ENCODE measurements at places on chromosomes 13 and 19.

DNA sequence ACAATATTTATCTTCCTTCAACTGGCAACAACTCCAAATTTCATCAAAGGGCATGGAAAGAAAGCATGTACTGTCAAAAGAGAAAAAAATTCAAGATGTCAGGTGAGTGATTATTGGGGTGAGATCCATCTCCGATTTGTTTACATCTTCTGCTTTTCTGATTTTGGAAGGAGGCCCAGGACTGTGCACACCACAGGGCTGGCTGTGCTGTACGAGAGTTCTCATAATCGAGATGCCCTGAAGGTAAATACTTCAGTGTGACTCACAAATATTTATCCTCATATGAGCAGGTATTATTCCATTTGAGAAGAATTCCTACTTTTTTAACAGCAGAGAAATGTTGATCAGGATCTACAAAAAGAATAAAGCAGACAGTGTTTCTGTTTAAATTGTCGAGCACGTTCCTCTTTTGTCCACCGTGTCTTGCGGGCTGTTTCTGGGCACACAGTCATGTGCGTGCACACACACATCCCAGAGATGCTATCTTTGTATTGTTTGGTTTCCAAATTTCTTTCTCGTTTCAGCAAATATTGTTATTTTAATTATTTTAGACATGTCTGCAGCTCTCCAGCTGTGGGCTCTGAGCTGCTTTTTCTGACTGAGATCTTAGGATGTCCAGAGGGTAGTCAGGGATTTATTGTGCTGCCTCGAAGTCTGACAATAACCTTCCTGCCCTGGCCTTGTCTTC is 103.8 kb downstream of the KL start:
- DNase-seq: no peak

GRCh38 chr13:46751811-46752635 is 44.9 kb downstream of the ESD start:
- DNase-seq: no peak

GRCh38 chr13:79943346-79944023 is 397.4 kb downstream of the SPRY2 start:
- no peak for DNase-seq

DNA sequence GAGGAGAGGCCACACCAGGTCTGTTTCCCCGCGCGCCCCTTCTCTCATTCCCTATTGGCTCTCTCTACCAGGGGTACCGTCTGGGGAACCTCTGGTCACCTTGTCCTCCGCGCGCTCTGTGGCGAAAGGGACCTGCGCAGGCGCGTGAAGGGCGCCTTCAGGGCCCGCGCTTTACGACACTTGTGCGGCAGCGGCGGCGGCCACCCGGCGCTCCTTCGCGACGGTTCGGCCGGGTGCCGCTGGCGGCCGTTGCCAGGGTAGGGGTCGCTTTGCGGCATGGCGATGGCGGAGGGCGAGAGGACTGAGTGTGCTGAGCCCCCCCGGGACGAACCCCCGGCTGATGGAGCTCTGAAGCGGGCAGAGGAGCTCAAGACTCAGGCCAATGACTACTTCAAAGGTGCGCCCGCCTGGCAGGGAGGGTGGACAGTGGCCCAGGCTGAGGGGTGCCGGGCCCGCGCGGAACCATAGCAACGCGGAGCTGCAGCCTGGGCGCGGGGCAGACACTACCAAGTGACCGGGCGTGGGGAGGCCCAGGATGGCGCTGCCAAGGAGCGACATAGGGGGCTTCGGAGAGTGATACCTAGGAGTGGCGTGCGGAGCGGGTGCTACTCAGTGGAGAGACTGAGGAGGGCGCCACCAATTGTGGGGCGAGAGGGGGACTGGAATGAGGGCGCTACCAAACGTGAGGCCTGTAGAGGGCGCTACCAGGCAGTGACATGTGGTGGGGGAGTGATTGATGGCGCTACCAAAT is at the start of gene PPP5C:
Gene PPP5C, plus strand, starts transcription at position 267 of the 751 bp plus-strand sequence. Its CDS starts 10 bp downstream, at position 277.
- DNase-seq: peak; percentile 96

DNA sequence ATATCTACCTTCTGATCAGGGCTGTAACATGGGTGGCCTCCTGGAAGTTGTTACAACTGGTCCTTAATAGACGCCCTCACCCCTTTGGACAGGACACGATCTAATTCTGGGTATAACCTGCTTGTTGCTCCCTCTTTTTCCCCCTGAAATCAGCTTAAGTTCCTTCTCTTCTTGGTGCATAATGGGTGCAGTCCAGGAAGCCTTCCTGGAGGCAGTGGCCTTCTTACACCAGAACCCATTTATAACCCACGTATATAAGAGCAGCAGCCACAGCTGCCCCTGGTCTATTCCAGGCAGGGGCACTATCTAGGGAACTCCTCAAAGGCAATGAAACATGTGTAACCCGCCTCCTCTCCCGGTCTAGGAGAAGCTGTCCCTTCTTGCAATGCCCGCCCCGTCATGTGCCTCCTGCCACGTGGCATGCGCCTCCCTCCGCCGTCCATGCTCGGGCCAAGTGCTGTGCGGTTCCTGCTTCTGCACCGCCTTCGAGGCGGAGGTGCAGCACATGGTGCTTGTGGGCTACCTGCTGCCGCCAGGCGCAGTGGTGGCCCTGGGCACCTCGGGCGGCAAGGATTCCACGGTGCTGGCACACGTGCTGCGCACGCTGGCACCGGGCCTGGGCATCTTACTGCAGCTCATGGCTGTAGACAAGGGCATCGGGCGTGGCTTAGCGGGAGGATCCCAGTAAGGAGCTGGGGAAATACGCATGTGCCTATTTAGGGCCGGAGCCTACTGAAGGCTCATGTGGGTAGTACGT is 27.3 kb downstream of the ZNF175 start:
- DNase-seq: no peak

DNA sequence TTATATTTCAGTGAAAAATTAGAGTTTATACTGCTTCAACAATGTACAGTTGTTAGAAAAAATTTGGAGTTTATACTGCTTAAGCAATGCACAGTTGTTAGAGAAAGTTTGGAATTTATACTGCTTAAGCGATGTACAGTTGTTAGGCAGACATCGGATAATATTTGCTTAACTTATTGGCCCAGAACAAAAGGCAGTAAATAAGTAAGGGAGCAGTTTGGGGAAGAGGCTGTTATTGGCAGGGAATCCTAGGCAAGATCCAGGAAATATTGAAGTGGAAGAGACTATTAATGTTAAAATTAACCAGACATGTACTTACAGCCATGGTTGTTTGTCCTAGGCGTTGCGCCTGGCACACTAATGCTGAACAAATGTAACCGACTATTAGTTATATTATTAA is 166.9 kb downstream of the GPC5 start:
- DNase-seq: peak; percentile 22

DNA sequence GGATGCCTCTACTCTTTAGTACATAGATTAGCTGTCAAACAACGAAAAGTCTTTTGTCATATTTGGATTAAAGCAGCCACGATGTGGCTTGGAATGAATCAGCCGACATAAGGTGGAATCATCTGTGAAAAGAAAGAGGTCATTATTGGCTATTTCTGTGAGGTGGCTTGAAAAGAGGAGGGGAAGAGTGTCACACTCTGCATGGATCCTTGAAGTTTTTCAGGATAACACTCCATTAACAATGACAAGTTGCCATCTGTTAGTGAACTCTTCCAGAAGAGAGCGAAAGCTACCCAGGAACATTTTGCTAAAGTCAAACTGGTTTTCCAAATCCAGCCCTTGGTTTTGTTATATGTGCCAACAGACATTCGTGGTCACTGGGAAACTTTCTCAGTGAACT is 1604.8 kb downstream of the OLFM4 start:
- DNase-seq: no peak

- no peak for DNase-seq
Observed at GRCh38 chr13:40187841-40188591, 478.4 kb downstream of the FOXO1 start.

DNA sequence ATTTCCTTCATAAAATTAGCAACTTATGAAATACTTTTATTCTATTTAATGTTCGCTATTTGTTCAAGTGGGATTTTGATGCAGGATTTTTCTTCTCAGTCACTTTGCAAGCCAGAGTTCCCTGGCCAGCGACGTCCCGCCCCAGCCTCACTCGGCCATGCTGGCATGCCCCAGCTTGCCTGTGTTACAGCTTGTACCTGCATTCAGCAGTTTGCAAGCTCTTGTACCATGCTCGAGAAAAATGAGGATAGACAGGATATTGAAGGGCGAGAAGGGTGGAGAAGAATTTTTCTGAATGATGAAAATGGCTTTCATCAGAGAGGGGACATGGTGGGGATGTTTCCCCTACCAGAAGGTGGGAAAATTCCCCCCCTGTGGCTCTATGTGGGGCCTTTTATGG is 2180.2 kb upstream of the PCDH20 start:
- no peak for DNase-seq

- no peak for DNase-seq
Observed at GRCh38 chr13:109900741-109901140, 114.4 kb upstream of the IRS2 start.

GRCh38 chr13:78078168-78078567 is 159.5 kb upstream of the EDNRB start:
- no peak for DNase-seq

Data from right hindlimb (tissue), 1 donor.